ENCODE measurements at places on chromosomes 3 and 15.

- no peak for DNase-seq
Observed at GRCh38 chr3:134059671-134060560, 30.2 kb upstream of the SLCO2A1 start.

DNA sequence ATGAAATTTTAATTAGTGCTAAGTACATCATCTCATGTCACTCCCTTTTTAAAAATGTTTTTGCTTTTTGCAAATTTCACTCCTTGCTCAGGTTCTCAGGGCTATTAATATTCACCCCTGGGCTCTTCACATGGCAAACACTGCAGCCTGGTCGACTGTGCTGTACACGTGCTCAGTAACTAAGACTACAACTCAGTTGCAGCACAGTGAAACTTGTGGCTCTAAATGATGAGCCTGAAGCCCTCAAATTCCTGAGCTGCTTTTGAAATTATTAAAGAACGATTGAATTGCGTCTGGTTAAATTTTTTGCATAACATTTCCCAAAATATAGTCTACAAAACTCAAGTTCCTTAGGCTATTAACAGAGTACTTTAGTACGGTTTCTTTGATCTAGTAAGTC, 159.3 kb upstream of the C2CD4B start:
- no peak for DNase-seq

GRCh38 chr15:75436881-75437280, 14.6 kb downstream of the SIN3A start:
- no peak for DNase-seq

GRCh38 chr3:11592445-11593298, 51.0 kb downstream of the VGLL4 start:
- no peak for DNase-seq

- no peak for DNase-seq
Observed at GRCh38 chr3:71486831-71487230, 96.7 kb downstream of the FOXP1 start.

DNA sequence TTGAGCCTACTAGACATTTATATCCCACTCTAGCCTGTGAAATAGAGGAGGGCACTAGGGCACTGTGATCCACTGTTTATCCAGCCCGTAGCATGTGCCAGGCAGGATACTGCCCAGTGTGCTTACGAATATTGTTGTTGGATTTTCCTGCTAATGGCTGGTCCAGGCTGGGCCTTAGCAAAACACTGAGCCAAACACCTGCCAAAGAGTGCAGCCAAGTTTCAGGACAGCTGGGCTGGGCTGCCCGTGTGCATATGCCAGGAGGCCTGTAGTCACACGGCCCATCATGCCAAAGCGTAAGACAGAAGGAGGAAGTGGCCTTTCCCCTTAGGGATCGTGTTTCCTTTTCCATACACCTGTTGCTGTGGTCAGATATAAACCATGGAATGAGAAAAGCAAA, 54.5 kb upstream of the ABHD10 start:
- no peak for DNase-seq

DNA sequence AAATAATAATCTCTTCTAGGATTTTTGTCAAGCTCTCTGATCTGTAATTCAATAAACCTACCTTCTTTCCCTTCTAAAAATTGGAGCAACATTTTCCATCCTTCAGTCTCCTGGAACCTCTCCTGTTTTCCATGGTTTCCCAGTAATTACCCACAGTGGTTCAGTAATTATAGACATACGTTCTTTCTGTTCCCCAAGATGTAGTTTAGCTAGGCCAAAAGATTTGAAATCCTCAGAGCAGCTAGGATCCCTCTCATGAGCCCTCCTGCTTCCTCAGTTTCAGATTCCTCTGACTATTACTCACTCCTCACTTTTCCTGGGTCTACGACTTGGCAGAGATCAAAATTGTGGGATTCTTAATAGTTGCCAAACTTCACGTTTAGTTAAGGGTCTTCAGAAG, 76.9 kb upstream of the IGSF10 start:
- DNase-seq = no peak

GRCh38 chr3:53079147-53079546, 33.3 kb upstream of the SFMBT1 start:
- no peak for DNase-seq

DNA sequence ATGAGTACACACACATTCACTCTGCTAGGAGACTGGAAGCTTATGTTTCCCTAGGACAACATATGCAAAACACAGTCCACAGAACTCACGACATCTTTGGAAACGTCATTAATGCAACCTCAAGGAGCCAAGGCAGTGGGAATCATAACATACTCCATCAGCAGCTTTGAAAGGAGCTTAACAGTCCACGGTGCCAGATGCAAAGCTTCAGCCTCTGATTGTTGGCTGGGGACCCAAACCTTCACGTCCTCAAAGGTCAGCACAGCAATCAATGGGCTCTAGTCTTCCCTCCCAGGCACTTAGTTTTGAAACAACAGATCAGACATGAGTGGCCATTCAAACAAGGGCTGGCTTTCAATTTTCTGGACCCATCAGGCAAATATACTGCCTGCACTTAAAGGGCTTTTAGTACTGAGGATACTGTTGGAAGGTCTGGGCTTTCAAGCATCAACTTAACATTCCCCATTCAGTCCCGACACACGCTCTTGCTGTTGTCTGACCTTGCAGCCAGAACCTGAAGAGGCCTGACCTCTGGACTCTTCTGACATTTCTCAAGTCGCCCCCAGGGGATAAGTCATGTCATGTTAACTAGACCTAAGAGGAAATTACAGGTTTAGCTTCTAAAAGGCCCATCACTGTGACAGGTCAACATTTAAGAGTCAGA, 223.0 kb downstream of the PDZRN3 start:
- no peak for DNase-seq

DNA sequence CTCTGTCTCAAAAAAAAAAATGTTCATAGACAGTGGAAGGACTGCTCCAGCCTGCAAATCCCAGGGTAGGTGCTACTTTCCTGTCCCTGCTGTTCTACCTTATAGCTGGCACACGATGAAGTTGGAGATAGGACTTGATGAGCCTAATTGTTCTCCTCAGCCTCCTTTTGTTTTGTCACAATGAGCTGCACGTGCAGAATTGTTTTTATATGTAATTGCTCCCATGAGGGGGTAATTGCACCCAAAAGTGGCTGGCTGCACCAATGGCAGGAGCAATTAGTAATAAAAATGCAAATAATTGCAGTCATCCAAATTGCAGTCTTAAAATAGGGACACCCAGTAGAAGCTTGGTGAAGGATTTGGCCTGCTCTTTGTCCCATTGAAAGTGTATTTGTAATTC, 63.0 kb upstream of the PFN2 start:
- no peak for DNase-seq

DNA sequence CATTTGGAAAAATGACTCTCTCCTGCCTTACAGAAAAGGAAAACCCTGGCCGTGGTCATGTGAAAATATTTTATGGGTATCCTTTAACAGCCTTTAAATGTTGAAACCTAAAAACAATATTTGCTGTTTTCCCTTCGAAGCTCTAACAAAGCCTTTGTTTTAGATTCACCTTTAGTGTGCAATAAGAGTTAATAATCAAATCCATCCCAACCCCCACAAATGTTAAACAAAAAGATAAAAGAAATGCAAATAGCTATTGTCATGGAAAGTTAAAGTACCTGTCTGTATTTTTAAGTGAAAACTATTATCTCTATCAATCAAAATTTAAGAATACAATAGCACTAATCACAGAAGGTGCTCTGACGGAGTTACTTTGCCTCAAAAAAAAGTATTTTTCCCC, 279.3 kb downstream of the FOXP1 start:
- no peak for DNase-seq

GRCh38 chr15:80580106-80580505, 115.0 kb upstream of the ABHD17C start:
- DNase-seq = no peak

DNA sequence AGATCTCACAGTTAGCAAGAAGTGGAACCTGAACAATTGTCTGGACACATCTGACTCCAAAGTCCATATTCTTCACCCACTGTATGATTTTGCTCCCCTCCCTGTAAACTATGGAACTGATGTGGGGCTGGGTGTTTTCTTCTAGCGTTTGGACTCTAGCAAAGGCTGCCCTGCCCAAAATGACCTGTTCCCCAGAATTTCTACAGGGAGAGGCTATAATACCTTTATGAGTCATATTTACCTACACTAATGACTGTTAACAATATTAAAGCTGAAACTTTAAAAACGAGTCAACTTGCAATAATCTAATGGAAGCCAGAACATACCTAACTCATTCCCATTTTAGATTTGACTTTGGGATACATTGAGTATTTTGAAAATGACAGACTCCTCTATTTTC, 531.2 kb upstream of the CFAP20DC start:
- no peak for DNase-seq

DNA sequence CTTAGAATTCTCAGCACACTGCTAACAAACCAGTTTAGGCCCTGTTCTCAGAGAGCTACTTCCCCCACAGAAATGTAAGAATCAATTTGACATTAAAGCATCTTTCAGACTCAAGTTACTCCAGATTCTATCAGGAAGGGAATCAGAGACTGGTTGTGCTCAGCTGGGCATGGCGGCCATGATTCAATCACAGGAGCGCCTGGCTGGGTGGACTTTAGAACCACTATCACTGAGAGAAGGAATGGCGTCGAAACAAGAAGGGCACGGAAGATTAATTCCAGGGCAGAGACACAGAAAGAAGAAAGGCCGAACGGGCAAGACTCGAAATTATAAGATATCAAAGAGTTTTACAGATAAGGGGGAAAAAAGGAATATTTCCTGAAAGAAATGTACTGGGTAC, 6.2 kb downstream of the TNIK start:
- DNase-seq = no peak

DNA sequence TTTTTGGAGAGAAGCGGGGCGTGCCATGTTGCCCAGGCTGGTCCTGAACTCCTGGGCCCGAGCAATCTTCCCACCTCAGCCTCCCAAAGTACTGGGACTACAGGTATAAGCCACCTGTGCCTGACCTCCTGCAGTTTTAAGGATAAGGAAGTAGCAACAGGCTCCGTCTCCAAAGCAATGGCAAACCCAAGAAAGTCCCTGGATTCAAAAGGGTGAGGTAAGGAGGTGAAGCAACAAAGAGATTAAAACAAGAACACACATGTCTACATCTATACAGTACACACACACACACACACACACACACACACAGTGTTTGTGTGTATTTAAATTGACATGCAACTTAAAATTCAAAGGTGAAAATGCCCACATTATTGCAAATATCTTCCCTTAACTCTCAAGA, 58.9 kb downstream of the ABCC5 start:
- no peak for DNase-seq

DNA sequence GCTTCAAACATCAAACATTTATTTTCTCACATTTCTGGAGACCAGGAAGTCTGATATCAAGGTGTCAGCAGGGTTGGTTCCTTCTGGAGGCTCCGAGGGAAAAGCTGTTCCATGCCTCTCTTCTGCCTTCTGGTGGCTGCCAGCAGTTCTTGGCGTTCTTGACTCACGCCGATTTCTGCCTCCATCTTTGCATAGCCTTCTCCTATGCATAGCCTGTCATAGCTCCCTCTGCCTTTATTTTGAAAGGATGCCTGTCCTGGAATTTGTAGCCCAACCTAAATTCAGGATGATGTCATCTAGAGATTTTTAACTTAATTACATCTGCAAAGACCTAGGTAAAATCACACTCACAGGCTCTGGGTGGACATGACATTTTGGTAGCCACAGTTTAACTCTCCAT, 70.4 kb downstream of the RGMA start:
- DNase-seq = no peak

GRCh38 chr3:129549805-129550204, 6.8 kb downstream of the H1-8 start:
- no peak for DNase-seq

GRCh38 chr3:66778777-66779176, 219.3 kb upstream of the KBTBD8 start:
- no peak for DNase-seq

GRCh38 chr3:192816351-192816750, 89.0 kb upstream of the FGF12 start:
- no peak for DNase-seq

GRCh38 chr15:32918547-32918946, 200.7 kb downstream of the GREM1 start:
- DNase-seq = no peak

Data from stimulated activated naive CD4-positive, alpha-beta T cell (primary cell).